ENCODE measurements at places on chromosomes 7 and 10. TPM values are rescaled to one million over a fixed set of nuclear protein-coding genes. Genes with fewer than 3 reads are reported as not detected.

- DNase-seq: no peak
Observed at GRCh38 chr7:155471718-155472117, 13.8 kb downstream of the EN2 start.

PROSER2 gene
- polyA plus RNA-seq: not detected

PRKCQ gene
- polyA plus RNA-seq: 36.5 TPM

C10orf105 gene
- polyA plus RNA-seq: 0.11 TPM

CALML3 gene
- polyA plus RNA-seq: not detected

BHLHA15 gene
- polyA plus RNA-seq: not detected

DNA sequence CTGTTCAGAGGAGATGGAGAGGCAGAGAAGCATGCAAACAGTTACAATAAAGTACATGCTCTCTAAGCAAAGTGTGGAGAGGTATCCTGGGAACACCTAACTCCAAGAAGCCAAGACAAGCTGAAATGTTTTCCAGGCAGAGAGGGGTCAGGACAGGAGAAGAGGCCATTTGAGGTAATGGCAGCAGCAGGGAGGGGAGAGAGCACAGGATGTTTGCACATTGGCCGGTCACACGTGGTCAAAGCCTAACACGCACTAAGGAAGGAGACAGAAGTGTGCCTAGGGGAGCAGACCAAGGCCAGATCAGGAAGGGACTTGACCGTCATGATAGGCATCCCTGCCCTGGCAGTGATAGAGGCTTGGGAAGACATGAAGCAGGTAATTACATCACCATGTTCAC lies 101.5 kb downstream of the CTTNBP2 start:
- no peak for DNase-seq

GRCh38 chr7:53218730-53219504 lies 183.5 kb downstream of the POM121L12 start:
- DNase-seq: no peak

- no peak for DNase-seq
Observed at GRCh38 chr10:128645486-128645885, 519.3 kb upstream of the MKI67 start.

RP9 gene
- 13.7 TPM for polyA plus RNA-seq

GRCh38 chr7:50621206-50621605 lies 56.0 kb upstream of the DDC start:
- DNase-seq: no peak

ITPRIP gene
- 37.0 TPM for polyA plus RNA-seq

HMX2 gene
- not detected for polyA plus RNA-seq

- DNase-seq: no peak
Observed at GRCh38 chr10:121262774-121263430, 335.3 kb downstream of the FGFR2 start.

CASD1 gene
- 16.2 TPM for polyA plus RNA-seq

LRMDA gene
- polyA plus RNA-seq: 2.3 TPM

DNA sequence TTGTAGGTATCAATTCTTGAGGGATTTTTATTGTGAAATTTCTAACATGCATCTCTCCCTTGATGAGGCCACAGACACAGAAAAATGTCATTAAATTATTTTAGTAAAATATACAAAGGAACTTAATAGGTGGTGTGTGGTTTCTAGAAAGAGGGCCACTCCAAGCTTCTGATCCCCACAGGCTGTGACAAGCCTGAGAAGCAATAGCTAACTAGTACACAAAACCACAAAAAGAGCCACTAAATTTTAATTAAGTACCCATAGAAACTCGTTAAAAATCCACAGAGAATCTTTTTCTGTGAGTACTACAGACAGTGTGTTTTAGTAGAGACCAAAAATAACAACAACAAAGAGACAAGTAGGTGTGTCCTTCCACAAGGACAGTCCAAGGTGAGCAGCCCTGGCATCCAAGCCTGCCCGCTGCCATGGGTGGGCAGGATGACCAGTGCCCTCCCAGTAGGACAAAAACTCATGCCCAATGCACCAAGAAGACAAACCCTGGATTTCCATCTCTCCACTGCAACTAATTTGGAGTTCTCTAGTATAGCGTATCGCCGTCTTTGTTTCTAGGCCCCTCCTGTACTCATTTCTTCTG lies 81.0 kb downstream of the RNF216 start:
- no peak for DNase-seq

DNA sequence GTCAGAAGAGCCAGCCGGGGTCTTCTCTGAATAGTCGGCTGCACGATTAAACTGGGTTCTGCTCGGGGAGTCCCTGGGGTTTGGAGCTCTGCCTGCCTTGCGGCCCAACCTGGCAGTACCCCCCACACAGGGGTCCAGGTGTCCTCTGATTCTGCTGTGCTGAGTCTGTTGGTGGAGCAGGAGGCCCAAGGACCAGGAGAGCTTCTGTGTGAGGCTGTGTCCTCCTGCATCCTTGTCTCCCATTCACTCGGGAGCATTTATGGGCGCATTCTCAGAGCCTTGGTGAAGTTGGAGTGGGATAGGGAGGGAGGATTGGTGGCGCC lies 14.2 kb downstream of the INPP5A start:
- DNase-seq: no peak

DNA sequence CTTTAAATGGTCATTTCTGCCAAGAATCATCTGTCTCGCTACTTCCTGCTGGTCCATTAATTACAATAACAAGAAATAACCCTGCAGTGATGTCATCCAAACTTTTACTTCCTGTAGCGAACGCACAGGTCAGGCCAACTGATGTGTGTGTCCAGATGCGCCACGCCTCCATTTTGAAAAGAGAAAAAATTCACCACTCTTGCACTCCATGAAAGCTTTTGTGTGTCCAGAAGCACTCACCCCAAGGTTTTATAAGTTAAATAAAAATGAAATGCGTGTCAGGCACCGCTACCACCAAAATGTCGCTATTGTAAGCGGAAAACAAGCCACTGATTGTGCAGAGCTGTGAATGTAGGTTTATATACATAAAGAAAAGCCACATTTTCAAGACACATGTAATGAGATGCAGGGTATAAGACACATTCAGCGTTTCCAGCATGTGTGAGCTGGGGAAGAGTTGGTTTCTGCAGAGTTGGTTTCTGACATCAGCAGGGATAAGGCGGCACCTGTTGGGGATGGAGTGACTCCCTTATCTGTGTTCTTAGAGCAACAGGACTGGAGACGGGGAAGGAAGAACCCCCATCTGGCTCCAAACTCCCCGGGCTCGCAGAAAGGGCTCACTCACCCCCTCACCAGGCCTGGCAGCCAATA lies 83.3 kb downstream of the CTBP2 start:
- no peak for DNase-seq

DNA sequence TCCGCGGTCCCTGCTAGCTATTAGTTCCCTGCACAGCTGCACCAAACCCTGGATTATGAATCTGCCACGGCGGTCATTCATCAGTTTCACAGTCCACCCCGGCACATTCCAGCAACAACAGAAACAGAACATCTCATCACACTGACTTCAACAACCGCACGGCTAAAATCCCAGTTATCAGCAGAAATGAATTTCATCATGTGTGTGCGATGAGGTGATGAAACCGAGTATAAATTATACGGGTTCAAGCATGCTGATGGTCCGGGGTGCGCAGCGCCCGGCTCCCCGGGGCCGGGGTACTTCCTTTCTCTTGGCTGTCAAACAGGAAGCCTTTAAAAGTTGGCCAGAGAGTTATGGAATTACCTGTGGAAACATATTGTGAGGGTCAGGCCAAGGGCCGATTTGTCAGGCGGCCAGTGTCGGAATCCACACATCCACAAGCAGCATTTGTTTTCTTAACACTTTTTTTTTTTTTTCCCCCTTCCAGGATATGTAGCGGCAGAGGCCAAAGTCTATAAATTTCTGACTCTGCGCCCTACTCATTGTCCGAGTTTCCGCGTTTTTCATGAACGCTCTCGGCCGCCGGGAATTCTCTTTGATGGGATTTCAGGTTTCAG lies 420.9 kb upstream of the MGMT start:
- DNase-seq: no peak

CCAR1 gene
- 8.5 TPM for polyA plus RNA-seq

DNA sequence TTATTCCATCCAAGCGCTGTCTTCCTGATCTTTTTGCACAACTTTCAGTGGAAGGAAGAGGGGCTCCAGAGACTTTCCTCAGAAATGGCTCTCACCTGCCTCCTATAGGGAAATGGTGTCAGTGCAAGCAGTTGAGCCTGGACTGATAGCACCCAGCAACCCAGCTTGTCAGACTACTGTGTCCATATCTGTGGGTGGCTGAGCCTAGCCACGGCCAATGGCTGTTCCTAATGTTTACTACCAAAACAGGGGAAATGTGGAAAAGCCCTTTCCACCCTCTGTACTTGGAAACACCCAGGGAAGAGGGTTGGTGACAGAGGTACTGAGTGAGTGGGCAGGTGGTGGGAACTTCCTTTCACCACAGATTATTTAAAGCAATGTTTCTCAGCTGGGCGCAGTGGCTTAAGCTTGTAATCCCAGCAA lies 4.3 kb upstream of the YKT6 start:
- DNase-seq: no peak

GRCh38 chr10:83127942-83128575 lies 1011.2 kb upstream of the GHITM start:
- DNase-seq: no peak

SFTPA1 gene
- polyA plus RNA-seq: not detected

DNA sequence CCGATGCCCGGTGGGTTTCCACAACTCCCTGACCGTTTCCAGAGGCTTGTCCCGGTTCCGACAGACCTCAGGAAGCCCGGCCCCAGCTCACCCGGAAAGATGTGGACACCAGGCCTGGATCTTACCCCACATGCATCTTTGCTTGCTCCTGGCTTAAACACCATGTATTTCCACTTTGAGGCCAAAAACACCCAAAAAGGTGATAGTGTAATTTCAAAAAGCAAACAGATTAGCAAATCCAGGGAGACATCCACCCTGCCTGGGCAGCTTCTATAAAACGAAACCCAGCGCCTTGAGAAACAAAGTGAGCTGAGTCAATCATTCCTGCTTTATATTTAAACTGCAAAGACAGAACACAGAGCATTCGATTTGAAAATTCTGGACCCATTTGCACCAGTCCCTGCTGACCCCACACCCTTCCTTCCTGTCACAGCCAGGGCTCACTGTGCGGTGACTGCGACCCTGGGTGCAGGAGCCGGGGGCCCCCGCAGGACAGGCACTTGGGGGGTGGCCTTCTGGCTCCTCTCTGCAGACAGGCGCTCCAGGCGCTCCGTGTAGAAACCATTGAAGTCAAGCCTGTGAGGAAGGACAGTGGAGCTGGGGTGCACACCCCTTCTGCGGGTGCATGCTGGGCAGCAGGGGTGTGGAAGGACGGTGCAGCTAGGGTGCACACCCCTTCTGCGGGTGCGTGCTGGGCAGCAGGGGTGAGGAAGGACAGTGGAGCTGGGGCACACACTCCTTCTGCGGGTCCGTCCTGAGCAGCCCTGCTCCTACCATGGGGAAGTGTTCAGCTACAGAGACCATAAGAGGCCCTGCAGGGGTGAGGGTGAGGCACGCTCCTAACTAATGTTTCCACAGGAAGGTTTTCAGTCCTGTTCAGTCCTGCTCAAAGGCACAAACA lies 2.9 kb upstream of the ADAM8 start:
- peak; percentile 43 for DNase-seq
